ENCODE measurements at places on chromosomes 4 and X. TPM values are rescaled to one million over a fixed set of nuclear protein-coding genes. Genes with fewer than 3 reads are reported as not detected.

The RASGEF1B gene
- 23.6 TPM for total RNA-seq

The C1QTNF7 gene
- 0.45 TPM for total RNA-seq

The PRSS12 gene
- total RNA-seq = 0.83 TPM

The PRRG3 gene
- total RNA-seq = 0.38 TPM

The ALB gene
- total RNA-seq = 99,767 TPM

The FAM114A1 gene
- total RNA-seq = 52.6 TPM

The HUWE1 gene
- 86.9 TPM for total RNA-seq

The NPFFR2 gene
- not detected for total RNA-seq

The HS3ST1 gene
- total RNA-seq = 0.08 TPM

GRCh38 chr4:100569196-100569595 lies 51.4 kb upstream of the EMCN start:
- no peak for DNase-seq

GRCh38 chrX:80282535-80282934 lies 137.7 kb upstream of the TENT5D start:
- no peak for DNase-seq

DNA sequence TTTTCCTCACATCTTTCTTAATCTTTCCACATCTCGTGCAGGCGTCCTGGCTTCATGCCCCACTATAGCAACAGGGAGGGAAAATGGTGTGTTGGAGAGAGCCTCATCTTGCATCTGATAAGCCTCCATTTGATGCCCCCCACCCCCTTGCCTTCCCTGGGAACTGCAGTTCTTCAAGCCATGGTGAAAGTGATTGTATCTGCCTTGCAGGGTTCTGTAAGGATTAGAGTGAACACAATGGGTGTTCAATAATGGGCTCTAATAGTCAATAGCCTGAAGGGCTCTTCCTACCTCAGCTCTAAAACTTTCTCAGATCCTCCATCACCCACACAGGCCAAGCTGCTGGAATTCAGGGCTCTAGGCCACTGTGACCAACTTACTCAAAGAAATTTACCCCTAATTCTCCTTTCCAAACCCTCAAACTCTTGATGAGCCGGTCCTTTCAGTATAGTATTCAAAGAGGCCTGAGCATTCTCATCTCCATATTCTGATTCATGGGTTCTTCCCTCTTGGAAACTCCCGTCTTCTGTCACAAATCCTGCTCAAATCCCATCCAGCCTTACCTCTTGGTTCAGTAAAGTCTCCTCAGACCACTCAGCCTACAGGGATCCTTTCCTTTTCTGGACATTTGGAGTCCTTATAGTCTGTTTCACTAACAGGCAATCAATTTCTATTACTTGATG lies 128.3 kb upstream of the TRIM2 start:
- DNase-seq = no peak

DNA sequence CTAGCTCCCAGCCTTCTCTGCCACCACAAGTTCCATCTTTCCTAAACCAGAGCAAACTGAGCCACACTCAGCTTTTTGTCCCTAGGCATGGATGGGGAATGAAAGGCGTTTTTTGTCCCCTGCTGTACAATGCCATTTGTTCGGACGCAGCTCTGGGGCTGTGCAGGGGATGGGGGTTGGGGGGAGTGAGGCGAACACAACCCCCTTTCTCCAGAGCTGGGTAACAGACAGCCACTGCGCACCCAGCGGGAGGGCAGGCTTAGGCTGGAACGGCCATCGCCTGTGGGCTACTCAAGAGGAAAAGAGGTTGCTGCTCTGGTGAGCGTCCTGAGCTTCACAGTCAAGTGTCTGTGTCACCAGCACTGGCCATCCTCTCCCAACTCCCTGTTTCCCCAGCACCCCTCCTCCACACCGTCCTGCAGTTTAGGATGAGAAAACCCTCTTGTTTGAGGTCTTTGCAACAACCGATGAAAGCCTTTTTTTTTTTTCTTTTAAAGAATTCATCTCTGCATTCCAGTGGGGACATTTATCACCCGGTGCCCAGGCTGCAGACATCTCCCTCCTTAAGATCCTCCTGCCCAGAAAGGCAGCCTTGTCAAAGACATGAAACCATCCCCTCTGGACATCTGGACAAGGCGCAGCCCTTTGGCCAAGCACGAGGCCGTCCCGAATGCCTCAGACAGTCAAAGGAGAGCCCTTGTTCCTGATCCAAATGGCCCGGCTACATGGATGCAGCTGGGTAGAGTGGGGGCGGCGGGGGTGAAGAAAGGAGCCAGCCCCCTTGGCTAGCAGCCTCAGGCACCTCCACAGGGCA lies 419.6 kb downstream of the BCOR start:
- DNase-seq = no peak

DNA sequence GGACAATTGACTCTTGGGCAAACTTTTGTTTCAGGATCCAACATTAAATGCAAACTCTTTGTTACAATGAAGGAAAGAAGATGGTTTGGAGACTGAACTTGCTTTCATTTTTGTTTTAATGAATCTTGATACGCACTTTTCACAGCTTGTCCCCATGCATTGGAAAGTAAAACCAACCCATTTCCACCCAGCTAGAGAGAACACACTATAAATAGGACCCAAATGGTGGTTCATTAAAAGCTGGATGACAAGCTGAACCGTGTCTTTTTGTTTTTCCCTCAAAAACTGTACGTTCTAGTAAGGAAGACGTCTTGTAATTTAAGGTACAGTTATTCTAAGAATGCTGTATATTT lies 95.3 kb upstream of the EGFL6 start:
- no peak for DNase-seq

- DNase-seq = no peak
Measured at GRCh38 chr4:177558995-177559394, 116.8 kb upstream of the AGA start.

DNA sequence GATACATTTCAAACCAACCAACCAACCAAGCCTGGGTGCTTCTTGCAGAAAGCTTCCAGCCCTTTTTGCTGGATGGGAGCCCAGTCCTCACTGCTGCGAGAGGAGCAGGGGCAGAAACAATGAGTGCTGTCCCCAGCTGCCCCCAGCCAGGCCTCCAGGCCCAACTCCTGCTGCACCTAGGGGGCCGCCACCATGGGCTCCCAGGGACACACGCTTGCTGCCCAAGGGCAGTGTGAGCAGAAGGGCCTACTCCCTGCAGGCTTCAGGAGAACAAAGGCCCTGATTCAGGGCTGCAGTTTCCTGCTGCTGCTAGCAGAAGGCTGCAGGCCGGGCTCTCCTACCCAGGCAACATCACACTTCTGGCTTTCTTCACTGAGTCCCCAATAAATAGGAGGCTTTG lies 37.7 kb upstream of the ENPP6 start:
- no peak for DNase-seq

DNA sequence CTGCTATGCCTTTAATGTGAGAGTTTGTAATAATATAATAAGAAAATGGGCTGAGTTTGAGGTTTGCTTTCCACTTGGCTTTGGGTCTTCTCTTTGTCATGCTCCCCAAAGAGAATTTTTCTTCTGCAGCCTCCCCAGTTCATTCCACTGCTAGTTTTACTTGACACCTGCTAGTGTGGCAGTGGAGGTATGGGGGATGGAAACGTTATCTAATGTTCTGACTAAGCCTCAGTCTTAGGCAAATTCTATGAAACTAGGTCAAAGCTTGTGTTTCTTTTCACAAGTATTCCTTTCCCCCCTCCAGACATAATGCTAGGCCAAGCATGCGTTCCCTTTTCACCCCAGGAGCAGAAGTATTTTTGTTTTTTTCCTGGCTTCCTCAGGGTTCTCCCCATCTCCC lies 67.5 kb downstream of the PPP1R2C start:
- DNase-seq = no peak

DNA sequence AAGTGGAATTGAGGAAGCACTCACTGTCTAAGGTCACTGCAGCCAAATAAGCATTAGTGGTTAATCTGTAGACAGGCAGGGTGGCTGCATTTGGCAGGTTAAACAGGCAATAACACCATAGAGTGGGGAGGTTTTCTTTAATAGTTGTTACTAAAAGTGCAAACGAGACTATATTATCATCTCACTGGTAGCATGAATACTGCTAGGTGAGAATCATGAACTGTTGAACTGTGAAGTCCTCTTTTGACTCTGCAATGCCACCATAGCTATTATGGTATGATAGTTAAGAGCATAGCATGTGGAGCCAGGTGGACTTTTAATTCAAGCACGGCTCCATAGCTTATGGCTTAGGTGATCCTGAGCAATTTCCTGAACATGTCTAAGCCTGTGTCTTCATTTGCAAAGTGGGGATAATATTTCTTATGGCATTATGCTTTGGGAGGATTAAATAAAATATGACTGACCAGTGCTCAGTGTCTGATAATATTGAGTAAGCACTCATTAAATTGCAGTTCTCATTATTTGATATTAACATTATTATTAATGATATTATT lies 235.6 kb upstream of the HHIP start:
- no peak for DNase-seq

DNA sequence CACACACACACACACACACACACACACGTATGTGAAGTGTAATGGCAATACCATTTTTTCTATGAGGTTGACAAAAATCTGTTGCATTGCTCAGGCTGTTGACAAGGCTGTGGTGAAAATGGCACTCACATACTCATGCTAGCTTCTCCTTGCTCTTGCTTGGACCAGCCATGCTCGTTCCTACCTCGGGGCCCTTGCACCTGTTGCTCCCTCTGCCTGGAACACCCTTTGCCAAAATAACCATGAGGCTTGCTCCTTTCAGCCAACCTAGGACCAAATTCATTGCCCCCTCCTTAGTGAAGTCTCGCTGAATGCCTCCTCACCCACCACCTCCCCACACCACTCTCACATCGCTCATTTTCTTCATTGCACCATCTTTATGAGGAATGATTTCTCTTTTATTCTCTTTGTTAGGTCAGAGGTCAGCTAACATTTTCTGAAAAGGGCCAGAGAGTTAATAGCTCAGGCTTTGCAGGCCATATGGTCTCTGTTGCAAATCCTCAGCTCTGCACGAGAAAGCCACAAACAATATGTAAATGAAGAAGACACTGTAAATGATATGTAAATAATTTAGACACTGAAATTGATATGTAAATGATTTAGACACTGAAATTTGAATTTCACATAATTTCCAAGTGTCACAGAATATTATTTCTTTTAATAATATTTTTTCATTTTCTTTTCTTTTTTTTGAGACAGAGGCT lies 13.3 kb downstream of the SLC38A5 start:
- no peak for DNase-seq

GRCh38 chrX:71579136-71579989 lies 1.1 kb downstream of the GCNA start:
- DNase-seq = no peak

GRCh38 chrX:42362219-42362618 lies 415.7 kb downstream of the PPP1R2C start:
- no peak for DNase-seq
